Stimulated activated CD4-positive, alpha-beta T cell treated with anti-CD3 and anti-CD28 coated beads, Interleukin-2, amount 100 ng/mL, for 24 hours (primary cell): ENCODE measurements at places on chromosomes 4 and X.

DNA sequence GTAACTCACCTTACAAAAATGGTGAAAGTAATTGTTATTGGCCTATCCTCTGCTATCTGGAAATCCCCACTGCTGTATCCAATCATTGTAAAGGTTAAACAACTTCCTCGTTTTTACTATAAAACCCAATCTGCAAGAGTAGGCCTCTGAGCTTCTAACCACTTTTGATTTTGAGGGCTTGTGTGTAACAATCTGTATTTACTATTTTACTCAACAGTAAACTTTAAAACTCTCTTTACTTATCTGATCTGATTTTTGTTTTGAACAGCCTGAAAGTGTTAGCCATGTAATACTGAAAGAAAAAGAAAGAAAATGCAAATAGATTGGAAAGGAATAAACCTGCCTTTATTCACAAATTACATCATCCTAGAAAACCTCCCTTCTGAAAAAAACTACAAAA, 63.1 kb downstream of the SLC10A7 start:
- DNase-seq: no peak

GRCh38 chr4:53959343-53960120, 104.9 kb downstream of the CHIC2 start:
- no peak for DNase-seq

DNA sequence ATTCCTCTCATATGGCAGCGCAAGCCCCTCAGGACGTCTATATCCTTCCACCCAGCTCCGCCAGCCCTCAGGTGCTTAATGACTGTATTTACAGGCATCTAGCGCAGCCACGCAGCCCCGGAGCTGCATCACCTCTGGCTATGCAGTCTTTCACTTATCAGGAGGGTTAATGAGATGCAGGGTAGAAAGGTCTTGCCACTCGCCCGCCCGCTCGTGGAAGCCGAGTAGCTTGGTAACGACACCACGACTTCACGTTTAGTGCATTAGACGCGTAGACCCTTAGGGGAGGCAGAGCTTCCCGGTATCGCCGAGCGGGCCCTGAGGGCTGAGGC, 1.5 kb upstream of the SLC16A2 start:
- peak; percentile 2 for DNase-seq

DNA sequence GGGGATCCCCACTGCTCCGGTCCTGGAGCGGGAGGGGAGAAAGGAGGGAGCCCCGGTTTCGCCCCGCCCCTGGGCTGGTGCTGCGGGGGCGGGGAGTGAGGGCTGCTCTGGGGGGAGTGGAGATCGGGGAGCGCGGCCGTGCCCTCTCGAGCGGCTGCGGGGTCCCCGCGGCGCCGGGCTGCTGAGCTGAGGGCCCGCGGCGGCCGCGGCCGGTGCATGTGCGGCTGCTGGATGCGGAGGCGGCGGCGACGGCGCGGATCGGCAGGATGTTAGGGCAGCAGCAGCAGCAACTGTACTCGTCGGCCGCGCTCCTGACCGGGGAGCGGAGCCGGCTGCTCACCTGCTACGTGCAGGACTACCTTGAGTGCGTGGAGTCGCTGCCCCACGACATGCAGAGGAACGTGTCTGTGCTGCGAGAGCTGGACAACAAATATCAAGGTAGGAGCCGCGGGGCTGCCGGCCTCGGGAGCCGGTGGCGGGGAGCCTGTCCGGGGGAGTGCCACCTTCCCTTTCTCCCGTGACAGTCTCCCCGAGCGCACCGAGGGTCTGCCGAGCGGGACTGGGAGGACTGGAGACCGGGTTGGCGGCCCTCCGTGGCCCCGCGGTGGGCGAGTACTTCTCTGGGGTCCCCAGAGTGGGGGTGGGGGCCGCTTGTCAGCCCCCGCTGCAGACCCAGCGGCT, at the start of gene ING2:
Gene ING2 (plus strand): TSS at position 129 of the 681 bp plus-strand sequence. CDS start 138 bp downstream, at position 267.
- DNase-seq: no peak

GRCh38 chr4:102824398-102824797, 3.0 kb downstream of the UBE2D3 start:
- DNase-seq: no peak

DNA sequence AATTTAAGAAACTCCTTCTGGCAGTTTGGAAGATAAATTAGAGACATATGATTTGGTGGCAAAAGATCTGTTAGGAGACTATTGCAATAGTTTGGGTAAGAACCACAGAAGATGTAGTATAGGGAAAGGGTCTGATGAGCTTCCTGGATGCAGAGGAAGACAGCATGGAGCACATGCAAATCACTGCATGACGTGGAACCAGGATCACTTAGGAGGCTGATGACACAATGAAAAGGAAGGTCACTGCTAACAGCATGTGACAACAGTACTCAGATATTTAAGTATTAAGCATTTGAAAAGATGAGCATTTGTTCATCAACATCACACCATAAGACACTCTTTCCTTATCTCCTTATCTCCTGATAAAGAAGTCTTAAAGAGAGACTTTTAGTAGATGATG, 167.8 kb upstream of the LDB2 start:
- no peak for DNase-seq

DNA sequence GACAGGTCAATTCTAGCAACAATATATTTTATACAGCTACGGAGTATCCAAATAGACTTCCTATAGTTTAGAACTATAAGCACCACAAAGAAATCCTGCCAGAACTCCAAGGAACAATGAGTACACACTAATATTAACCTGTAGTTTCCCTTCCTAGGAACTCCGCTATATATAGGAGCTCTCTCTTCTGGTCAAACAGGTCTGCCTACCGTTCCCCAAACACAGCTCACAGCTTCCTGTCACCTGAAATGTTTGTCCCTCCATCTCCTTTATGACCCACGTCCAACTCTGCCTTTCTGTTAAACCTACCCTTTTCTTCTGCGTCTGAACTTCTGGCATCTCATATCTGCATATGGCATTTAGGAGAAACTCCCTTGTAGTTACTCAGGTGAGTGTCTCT, 10.5 kb upstream of the GJB1 start:
- no peak for DNase-seq

GRCh38 chr4:74433043-74433442, 11.9 kb upstream of the AREG start:
- DNase-seq: no peak

GRCh38 chrX:80354966-80355465, 65.2 kb upstream of the TENT5D start:
- no peak for DNase-seq
